ENCODE measurements at places on chromosomes 6 and 20.

- DNase-seq, result no peak
These were observed 16.3 kb upstream of the TRPC4AP start for GRCh38 chr20:35108921-35109320.

GRCh38 chr20:35660122-35660937 is 4.4 kb downstream of the CPNE1 start:
- no peak for DNase-seq

- no peak for DNase-seq
These were observed 317.2 kb upstream of the TCF21 start for GRCh38 chr6:133571681-133572080.

DNA sequence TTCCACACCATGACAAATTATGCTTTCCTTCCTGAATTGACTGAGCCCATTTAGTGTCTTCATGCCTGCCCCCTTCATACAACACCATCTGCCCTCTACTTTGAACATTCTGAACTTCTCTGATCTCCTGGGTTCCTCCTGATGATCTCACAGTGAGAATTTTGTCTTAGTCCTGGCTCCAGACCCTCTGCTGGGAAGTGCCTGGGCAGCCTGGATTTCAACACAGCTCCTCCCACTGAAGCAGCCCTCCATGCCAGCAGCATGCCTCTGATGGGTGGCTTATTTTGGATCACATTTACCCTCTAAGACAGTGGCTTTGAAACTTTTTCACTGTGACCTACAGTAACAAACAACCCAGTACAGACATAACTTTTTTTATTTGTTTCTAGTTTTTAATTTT is 41.5 kb downstream of the DSE start:
- DNase-seq, result no peak

DNA sequence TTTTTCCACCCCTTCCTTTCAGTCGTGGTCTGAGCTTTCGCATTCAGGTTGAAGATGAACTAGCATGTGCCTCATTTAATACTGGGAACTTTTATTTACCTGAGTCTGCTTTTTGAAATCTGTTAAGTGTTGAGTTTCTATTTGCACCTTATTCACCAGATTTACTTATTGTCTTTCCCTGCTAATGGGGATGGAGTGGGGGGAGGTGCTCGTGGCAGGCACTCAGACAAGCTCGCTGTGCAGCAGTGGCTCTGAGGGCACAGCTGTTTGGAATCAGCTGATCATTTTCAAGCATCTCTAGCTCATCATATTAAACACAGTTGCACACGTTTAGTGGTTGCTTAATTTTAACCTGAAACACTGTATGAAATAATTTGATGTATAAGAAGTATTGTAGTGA is 35.6 kb downstream of the UTRN start:
- no peak for DNase-seq

GRCh38 chr6:134873500-134874388 is 76.2 kb downstream of the ALDH8A1 start:
- no peak for DNase-seq

DNA sequence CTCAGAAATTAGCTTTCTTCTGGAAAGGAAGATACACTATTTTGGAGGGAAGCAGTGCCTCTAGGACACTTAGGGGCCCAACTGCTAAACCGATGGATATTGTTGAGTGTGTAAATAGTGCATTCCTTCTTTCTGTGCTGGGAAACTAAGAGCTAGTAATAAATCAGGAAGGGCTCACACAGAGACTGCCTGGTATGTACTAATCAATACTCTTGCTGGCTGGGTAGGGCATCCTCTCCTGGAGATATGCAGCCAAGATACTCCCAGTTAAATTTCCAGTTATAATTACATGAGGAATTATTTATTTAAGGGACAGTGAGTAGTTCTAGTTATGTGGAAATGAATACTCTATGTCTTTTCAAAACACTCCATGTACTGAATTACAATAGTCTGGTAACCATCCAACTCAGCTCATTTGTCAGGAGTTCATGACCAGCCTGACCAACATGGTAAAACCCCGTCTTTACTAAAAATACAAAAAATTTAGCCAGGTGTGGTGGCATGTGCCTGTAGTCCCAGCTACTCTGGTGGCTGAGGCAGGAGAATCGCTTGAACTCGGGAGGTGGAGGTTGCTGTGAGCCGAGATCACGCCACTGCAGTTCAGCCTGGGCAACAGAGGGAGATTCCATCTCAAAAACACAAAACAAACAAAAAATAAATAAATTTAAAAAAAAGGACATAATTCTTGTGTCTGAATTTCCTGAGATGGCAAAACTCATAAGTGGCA is 100.0 kb downstream of the OR2B2 start:
- no peak for DNase-seq

Measured in D721Med (cell line).